8988T (cell line): ENCODE measurements at places on chromosomes 12 and 14.

DNA sequence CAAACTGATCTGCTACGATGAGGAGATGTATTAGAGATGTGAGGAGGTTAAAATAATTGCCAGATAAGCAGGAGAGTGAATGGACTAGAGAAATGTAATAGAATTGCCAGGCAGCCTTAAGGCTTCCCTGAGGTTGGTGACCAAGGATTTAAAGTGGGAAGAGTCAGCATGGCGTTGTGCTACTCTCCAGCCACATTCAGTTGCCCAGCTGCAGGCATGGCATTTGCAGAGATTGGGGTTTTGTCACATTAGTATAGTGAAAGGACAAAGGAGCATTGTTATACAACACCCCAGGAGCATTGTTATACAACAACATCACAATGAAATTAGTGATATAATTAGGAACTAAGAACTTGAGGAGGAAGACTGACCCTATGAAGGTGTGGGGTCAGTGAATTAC is 31.7 kb downstream of the MARK3 start:
- no peak for DNase-seq

- DNase-seq: no peak
Observed at GRCh38 chr14:36948157-36948859, 224.1 kb downstream of the SLC25A21 start.

DNA sequence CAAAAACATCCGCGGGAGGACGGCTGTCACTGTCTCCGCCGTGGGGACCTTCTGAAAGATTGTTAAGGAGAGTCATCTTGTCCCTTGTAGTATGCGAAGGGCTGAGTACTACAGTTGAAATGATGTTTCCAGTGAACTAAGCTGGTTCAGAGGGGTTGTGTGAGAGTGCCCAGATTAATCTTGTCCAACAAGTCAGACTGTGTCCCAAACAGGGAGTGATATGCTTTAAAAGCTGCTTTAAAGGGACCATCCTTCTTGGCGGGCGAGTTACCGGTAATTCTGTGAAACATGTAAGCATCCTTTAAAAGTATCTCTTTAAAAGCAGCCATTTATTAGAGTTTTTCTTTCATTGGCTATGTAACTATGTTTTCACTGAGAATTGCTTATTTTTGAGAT is 1.1 kb downstream of the WDR20 start:
- no peak for DNase-seq

GRCh38 chr14:53695692-53696214 is 260.9 kb downstream of the BMP4 start:
- DNase-seq: no peak

- DNase-seq: no peak
Observed at GRCh38 chr12:90460681-90461080, 494.3 kb downstream of the CCER1 start.

- DNase-seq: no peak
Observed at GRCh38 chr14:23512156-23512555, 39.4 kb downstream of the ZFHX2 start.

DNA sequence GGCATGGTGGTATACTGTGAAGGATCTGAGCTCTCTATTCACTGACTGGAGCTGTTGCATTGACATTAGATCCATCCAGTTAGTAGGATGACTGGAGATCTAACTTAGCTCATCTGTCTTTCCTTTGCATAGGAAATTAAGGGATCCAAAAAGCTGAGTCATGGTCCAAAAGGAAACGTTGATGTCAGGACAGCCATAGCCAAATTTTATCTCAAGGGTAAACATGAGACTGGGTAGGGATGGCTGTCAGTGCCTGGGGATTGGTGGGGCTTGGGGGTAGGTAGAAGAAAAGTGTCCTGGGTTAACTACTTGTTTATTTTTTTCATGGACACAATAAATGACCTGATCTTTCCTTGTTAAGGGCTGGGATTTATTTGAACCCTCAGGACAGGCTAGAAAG is 4.6 kb downstream of the FAM177A1 start:
- no peak for DNase-seq

- DNase-seq: no peak
Observed at GRCh38 chr12:562634-563033, 100.6 kb downstream of the NINJ2 start.

DNA sequence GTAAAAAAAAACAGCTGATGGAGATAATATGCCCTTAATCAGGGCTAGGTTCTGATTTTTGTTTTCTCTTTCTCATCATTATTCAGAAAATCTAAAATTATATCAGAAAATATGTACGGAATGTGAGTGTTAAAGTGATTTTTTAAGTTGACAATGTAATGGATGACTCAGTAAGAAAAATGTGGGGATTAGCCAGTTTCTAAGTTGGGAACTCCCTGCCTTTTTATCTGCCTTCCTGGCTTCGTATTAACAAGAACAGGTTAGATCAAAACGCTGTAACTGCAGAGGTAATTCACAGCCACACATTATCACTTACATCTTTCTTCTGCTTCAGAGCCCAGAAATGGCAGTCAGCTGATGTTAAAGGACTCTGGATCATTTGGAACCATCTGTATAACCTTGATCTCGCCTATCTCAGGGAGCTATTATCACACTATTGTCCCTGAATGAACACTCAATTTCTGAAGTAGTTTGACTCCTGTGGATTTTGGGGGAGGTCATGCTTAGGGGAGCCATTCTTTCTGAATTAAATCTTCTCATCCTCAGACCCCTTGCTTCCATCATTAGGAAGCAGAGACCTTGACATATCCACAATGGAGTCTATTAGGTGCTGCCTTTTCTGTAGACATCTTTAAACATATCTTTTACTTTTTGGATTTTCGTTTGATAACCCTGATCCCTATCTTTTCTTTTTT is 135.7 kb upstream of the SLC16A7 start:
- no peak for DNase-seq

DNA sequence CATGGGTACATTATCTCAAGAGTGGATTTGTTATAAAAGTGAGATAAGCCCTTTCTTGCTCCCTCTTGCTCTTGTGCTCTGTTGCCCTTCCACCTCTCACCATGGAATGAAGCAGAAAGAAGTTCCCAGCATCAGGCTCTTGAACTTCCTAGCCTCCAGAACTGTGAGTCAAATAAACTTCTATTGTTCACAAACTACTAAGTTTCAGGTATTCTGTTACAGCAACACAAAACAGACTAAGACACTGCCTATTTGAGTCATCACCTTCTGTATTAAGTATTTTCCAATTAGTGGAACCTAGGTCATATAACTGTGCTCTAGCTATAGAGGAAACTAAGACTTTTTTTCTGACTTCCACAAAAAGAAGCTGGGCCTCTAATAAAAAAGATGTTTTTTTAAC is 201.2 kb upstream of the FOXG1 start:
- DNase-seq: no peak

GRCh38 chr14:36986407-36986806 is 186.0 kb downstream of the SLC25A21 start:
- no peak for DNase-seq

- DNase-seq: no peak
Observed at GRCh38 chr14:61690982-61691381, 4.3 kb upstream of the HIF1A start.

GRCh38 chr14:100907240-100907639 is 3.7 kb upstream of the RTL1 start:
- no peak for DNase-seq

GRCh38 chr12:48781750-48782456 is 7.0 kb downstream of the ADCY6 start:
- DNase-seq: no peak

DNA sequence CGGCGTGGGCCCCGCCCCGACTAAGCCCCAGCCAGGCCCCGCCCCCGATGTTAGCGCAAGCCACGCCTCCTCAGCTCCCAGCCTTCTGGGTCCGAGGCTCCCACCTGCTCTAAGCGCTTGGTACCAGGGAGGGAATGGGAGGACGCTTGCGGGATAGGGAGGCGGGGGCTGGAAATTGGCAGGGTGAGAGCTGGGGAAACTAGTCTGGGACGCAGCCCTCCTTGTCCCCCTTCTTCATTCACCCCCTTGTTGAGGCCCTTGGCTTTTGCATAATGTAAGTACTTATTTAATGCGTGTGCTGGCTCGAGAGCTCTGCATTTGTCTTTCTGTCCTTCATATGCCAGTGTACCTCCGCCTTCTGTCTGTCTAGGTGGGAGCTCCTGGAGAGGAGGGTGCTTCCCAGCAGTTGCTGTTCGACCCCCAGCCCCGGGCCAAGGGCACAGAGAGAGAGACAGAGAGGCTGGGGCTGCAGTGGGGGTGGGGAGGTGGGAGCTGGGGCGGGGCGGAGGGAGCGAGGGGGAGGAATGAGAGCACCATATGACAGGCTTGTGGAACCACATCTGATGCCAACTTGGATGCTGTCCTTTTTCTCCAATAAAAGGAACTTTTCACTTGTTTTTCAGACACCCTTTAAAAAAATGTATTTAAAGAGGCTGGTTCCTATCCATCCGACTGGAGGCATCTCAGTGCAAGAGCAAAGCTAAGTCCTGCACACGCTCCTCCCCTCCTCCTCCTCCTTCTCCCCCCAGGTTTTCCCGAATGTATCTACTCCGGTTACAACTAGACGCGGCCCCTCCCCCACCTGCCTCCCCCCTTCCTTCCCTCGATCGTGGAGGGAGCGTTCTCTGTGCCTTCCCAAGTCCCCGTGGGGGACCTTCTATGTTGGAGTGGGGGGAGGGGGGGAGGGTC is 25.6 kb upstream of the MAP1LC3B2 start:
- peak; percentile 91 for DNase-seq

DNA sequence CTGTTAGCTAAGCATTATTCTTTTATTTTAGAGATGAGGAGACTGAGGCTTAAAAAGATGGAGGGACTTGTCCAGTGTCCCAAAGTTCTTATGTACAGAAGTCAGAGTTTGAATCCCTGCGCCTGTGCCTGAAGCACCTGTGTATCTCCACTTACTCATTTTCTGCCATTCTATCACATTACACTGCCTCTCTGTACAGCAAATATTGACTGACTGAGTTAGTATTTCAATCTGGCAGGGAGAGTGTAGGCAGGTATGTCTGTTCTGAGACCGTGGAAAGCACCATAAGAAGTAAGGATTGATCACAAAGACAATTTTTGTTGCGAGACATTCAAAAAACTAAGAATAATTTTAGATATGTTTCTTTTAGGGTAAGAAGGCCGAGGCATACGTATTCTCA is 162.7 kb downstream of the KITLG start:
- DNase-seq: no peak

DNA sequence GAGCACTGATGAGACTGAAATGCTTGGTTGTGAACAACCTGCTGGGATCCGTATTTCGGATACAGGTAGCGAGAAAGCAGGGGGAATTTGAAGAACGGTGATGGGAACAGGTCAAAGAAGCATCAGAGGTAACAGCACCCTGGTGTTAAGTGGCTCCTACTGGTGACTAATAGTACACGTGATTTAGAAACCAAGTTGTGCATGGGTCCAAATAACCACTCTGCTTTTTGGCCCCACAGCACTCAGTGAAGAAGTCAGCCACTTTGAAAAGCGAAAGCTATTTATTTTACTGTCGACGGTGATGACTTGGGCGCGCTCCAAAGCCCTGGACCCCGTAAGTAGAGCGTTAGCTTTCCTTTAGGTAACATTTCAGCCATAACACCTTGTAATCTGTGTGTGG is 16.7 kb downstream of the AK7 start:
- DNase-seq: no peak

DNA sequence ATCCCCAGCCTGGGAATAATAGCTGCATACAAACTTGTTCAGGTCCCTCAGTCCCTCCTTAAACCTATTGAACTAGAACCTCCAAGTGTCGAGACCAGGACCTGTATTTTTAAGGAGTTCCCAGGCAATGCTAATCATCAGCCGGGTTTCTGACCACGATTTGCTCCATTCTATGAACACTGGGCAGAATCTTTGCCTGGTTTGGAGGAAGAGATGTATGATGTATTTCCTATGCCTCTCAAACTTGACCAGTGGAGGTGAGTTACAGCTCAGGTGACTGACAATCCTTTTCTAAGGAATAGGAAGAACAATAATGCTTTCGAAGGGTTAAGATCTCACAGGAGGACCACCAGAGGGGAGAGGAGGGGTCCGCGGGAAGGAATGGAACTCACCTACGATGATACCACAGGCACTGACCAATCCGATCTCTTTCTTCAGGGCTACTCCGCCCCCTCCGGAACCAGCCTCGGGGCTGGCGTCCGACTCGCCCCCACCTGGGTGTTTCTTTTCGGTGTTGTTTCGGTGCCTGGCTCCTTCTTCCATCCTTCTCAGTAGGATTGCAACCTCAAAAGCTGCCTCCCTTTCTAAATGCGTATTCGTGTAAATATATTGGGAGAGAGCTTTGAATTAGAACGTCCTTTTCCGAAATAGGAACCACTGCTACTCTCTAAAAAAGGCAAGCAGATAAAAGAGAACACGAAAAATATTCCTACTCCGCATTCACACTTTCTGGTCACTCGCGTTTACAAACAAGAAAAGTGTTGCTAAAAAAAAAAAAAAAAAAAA is 895 bp downstream of the SLC7A8 start:
- no peak for DNase-seq

DNA sequence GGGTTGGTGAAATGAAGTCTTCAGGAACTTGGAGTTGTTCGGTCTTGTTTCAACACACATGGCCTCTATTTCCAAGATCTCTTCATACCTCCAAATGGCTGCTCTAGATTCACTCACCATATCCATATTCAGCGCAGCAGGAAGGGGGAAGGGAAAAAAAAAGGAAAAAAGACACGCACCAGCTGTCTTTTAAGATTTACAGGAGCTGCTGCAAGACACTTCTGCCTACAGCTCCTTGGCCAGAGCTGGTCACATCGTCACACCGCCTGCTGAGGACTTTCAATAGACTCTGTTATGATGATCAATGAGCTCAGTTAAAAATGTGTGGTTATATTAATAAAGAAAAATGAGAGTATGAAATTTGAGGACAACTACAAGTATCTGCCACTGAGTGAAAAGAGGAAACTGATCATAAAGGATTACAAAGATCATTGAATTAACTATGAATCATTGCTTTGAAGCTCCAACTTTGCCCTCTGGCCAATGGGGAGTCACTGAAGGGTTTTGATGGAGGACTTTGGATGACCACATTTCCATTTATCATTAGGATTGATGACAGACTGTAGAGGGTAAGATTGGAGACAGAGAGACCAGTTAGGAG is 182.1 kb upstream of the HMGA2 start:
- no peak for DNase-seq

DNA sequence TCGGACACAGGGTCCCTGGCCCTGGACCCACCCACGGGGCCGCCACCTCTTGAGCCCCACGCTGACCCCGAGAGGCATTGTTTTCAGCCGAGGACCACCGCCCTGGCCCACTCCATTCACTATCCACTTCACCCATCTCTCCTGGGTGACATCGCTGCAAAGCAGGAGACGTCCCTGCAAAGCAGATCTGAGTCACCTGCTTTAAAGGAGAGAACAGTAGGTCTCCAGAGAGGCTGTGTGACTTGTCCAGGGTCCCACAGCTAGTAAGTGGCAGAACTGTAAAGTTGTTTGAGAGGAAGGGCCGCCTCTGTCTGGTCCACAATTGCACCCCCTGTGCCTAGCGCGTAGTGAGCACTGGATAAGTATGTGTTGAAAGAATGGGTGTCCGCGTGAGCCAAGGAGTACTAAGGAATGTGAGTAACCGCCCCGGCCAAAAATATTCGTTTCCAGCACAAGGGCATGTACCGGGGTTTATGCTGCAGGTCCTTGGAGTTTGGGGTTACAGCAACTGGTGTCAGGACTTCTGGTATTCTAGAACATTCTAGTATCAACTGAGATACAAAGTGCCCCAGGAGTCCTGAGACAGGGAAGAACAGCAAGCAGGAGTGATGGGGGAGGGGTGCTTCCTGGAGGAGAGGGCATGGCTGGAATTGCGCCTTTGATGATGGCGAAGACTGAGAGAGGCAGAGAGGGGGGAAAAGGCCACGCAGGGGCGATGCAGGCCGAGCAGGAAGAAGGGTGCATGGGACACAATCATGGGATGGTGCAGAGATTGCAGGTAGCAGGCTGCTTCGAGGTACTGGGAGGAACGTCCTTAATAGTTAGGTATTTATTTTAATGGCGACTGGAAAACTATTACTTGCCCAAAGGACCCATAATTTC is 91.1 kb downstream of the SCARB1 start:
- DNase-seq: no peak
